ENCODE measurements at places on chromosomes 1 and 21.
A peak's percentile ranks its signal among the peaks of the same experiment; 100 is the strongest.

- peak; percentile 43 for DNase-seq
Measured at GRCh38 chr1:39799770-39800470, 11.3 kb upstream of the BMP8B start.

- no peak for DNase-seq
Measured at GRCh38 chr1:197807216-197807615, 31.9 kb upstream of the DENND1B start.

DNA sequence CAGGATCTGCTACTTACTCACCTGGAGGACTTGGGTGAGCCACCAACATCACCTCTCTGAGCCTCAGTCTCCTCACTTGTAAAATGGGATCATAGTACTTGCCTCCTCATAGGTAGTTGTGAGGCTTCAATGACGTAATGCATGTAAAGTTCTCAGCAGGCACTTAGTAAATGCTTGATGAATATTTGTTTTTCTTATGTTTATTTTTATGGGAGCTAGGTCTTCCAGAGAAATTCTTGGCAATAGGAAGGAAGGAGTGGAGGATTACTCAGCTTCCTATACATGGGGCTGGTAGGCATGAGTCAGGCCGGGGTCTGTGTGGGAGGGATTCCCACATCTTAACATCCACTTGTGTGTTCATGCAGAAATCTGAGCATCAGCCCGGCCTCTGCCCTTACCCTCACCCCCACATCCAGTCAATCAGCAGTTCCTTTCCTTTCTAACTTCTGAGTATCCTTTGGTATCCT, 95.4 kb upstream of the USP24 start:
- DNase-seq = no peak

- no peak for DNase-seq
Measured at GRCh38 chr1:77762072-77762476, 2.4 kb upstream of the USP33 start.

- DNase-seq = no peak
Measured at GRCh38 chr1:232512712-232513111, 117.2 kb downstream of the SIPA1L2 start.

GRCh38 chr1:159341736-159342135, 39.6 kb downstream of the FCER1A start:
- DNase-seq = no peak

GRCh38 chr1:216640100-216640499, 83.1 kb downstream of the ESRRG start:
- DNase-seq = no peak

GRCh38 chr1:21865943-21866706, 54.1 kb downstream of the LDLRAD2 start:
- DNase-seq = no peak

GRCh38 chr21:17819114-17819876, at the start of gene C21orf91:
Gene C21orf91, minus strand, starts transcription at chr21:17819356. Its CDS starts 1,038 bp downstream, at chr21:17818318.
- DNase-seq = peak; percentile 70

DNA sequence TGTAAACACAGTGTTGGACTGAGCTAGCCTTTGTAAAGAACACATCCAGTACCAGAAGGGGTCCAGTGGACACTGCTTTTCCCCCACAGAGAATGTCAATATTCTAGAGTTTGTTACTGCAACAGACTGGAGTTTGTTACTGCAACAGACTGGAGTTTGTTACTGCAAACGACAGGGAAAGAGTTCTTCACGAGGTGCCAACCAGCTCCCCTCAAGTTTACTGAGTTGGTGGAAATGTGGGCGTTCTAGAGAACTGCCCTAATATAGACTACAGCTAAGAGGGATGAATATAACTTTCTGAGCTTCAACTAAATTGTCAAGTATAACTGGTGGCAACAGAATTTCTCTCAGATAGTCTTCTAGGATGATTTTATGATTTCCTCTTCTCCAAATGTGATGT, 73.8 kb upstream of the NEK2 start:
- DNase-seq = no peak

GRCh38 chr1:155472491-155473083, 90.0 kb downstream of the ASH1L start:
- no peak for DNase-seq

All from stimulated activated CD8-positive, alpha-beta memory T cell treated with anti-CD3 and anti-CD28 coated beads, Interleukin-7, amount 100 ng/mL, for 1 hour (primary cell).